ENCODE measurements at places on chromosomes 11 and 22. TPM values are rescaled to one million over a fixed set of nuclear protein-coding genes. Genes with fewer than 3 reads are reported as not detected.

The TRPT1 gene
- total RNA-seq, result 20.6 TPM

The CHRDL2 gene
- 0.89 TPM for total RNA-seq

The IMMP1L gene
- 18.8 TPM for total RNA-seq

The BTBD18 gene
- not detected for total RNA-seq

The HSCB gene
- 13.9 TPM for total RNA-seq

The CYTH4 gene
- 40.0 TPM for total RNA-seq

The CCDC157 gene
- 0.71 TPM for total RNA-seq

The PGA4 gene
- total RNA-seq, result not detected

The NAP1L4 gene
- total RNA-seq, result 173 TPM

The CCDC82 gene
- total RNA-seq, result 46.9 TPM

The TBX1 gene
- total RNA-seq, result 4.2 TPM

The ZBTB16 gene
- 22.7 TPM for total RNA-seq

The SCGB1A1 gene
- 3.5 TPM for total RNA-seq

The SPDYC gene
- not detected for total RNA-seq

The TUB gene
- 12.9 TPM for total RNA-seq

The SCUBE2 gene
- total RNA-seq, result 8.8 TPM

The PHOX2A gene
- not detected for total RNA-seq

The BATF2 gene
- 2.9 TPM for total RNA-seq

The MOV10L1 gene
- total RNA-seq, result 1.6 TPM

The GAS2L1 gene
- total RNA-seq, result 31.8 TPM

Data from sciatic nerve (tissue), 2 donors.